Brain (organoid and tissue), 16 donors: ENCODE measurements at places on chromosomes 12 and 14. TPM values are rescaled to one million over a fixed set of nuclear protein-coding genes. Genes with fewer than 3 reads are reported as not detected.

PRH1 gene
- polyA plus RNA-seq, result 1.2 TPM

GARIN6 gene
- not detected for polyA plus RNA-seq

SLC8A3 gene
- polyA plus RNA-seq, result 2.3 TPM

PABPN1 gene
- 137 TPM for polyA plus RNA-seq

DNA sequence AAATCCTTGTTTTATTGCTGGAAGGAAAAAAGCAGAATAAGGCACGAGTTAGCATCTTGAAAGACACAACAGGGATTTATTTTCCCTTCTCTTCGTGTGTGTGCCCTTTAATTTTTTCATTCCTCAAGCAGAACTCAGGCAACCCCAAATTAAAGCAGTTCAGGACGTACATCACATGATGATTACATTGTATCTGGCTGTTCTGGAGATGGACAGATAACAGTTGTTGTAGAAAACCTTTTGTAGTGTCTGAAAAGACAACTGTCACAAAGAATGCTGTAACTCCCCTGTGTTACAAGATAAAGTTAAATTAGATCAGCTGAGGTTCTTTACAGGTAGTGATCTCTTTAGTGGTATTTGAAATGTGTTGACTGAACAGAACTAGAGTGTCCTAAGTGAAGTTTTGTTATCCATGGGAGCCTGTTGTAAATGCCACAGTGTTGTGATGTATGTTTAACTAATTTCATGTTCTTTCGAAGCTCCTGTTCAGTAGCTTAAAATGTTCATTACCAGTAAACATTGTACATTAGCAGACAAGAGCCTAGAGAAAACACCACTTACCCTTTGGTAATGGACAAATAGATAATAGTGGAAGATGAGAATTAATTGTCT, 58.5 kb downstream of the TMTC2 start:
- peak; percentile 17 for DNase-seq

- peak; percentile 34 for DNase-seq
Measured at GRCh38 chr14:67436006-67436866, 24.3 kb upstream of the PLEK2 start.
